ENCODE measurements at places on chromosomes 12 and 14.
A peak's percentile ranks its signal among the peaks of the same experiment; 100 is the strongest.

DNA sequence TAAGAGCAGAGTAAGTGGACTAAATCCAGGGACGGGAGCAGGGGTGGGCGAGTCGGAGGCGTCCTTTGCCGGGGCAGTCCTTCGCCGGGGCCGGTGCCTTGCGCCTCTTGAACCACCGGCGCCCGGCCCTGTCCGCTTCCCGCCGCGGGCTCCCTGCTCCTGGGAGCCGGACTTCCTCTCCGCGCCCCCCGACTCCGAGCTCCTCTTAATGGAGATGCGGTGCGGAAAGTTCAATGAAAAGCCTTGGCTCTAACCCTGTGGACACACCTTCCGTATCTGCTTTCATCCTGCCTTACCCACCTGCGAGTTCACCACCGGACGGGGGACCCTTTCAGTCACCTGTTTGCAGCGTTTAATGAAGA, 412 bp downstream of the FGFR1OP2 start:
- peak; percentile 22 for DNase-seq

- DNase-seq = no peak
Measured at GRCh38 chr12:50072198-50072907, 12.8 kb upstream of the SMARCD1 start.

- no peak for DNase-seq
Measured at GRCh38 chr12:117481470-117481869, 120.0 kb upstream of the NOS1 start.

- DNase-seq = no peak
Measured at GRCh38 chr12:43196268-43196907, 355.6 kb downstream of the ADAMTS20 start.

DNA sequence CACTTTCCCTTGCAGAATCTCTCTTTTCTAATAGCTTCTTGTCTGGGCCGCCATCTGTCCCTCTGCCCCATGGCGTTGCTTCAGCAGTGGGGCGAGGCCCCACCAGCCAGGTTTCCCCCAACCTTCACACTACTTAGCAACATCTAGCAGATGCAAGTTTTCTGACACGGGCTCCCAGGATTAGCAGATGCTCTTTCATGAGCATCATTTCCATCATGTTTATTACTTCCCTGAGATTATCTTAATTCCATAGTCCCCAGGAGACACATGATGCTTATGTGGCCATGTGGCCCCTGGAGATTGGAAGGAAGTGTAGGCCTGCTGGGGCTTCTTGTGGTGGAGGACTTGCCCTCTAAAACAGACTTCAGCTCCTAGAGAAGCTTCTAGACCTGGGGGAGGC, 102.0 kb upstream of the MYL2 start:
- no peak for DNase-seq

- DNase-seq = no peak
Measured at GRCh38 chr14:69712599-69713088, 54.3 kb upstream of the SRSF5 start.

GRCh38 chr14:36658123-36659009, 3.3 kb upstream of the PAX9 start:
- no peak for DNase-seq

DNA sequence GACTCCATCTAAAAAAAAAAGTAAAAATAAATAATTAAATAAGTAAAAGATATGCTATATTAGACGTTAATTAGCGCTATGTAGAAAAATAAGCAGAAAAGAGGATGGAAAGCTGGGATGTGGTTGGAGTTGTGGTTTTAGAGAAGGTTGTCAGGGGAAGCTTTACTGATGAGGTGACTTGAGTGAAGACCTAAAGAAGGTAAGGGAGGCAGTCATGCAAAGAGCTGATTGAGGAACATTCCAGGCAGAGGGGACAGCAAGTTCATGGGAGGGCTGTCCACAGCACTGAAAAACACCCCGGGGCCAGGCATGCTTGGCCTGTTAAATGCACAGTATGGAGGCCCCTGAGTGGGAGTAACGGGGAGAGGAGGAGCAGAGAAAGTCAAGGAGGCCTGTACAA, 15.7 kb downstream of the SMAGP start:
- DNase-seq = no peak

GRCh38 chr12:64665514-64665913, 55.2 kb downstream of the RASSF3 start:
- DNase-seq = no peak

DNA sequence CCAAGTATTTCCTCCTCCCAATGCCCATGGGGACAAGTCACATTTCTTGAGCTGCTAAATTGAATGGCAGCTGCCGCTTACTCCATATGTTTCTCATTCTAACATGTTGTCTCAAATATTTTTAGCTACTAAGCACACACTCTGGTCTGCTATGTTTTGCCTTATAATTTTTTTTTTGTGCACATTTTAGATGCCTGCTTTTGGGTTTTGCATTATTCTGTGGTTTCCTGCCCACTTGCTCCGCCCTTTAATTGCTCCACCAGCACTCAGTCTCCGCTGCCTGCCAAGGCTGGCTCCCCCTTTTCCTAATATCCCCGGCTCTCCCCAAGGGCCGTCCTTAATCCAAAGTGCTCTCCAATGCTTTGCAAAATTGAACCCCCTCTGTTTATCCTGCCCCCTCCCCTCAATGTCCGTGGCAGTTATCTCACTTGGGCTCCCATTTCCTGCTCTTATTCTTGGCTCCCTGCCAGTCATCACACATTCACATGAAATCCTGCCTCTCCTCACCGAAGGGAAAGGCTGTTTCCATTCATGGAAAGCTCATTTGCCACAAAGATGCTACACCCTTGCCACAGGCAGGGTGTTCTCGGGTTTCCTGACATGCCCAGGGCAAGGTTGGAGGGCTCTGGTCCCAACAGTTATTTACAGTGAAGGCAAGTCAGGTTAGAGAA, 79.4 kb downstream of the C12orf75 start:
- DNase-seq = peak; percentile 20

- no peak for DNase-seq
Measured at GRCh38 chr12:28027328-28027727, 54.8 kb upstream of the PTHLH start.

DNA sequence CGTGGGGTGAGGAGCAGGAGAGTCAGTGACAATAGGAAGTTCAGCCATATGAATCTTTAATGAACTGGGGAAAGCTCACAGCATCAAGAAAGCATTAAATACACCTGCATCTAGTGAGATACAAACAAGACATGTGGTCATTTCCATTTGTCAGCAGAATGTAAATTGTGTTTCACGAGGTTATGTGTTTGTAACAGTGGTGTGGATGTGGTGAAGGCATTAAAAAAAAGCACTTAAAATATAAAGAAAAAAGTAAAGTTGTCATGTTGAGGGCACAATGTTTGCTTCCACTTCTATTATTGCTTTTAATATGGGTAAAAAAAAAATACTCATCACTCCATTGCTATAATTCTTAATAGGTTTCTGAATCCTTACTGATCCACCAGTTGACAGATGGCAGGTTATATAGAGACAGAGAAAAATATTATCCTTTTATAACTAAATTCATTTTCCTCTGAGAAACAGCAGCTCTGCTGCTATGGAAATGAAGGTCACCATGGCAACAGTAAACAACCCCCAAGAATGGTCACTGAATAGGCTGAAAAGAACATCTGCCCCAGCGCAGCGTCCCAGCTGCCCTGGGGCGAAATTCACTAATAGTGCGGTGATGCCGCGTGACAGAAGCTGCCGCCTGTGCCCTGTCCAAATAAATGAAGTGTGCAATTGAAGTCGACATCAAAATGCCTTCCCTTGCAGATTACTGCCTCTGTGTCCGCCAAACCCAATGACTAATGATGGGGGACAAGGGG, 226.1 kb downstream of the FOXN3 start:
- no peak for DNase-seq

DNA sequence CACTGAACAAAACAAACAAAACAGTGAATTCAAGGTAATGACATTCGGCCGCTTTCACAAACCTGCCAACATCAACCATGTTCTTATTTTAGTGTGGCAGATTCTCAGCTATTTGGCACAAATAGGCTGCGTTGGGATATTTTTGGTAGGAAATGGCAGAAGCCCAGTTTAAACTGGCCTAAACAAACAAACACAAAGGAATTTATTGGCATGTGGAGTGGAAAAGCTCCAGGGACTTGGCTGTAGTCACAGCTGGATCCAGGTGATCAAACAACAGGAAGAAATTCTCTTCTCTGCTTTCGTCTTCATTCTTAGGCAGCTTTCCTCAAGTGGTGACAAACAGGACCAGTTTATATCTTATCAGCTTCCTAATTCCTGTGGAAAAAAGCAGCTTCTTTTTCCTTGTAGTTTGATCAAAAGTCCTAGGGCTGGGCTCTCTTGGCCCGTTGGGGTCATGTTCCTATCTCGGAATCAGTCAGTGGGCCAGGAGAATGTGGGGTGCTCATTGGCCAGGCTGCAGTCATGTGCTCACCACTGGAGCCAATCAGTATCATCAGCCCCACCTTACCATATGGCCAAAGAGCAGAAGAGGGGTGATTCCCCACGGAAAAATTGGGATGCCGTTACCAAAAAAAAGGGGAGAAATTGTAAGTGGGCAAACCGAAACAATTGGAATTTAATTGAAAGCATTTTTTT, 22.6 kb downstream of the C12orf75 start:
- DNase-seq = no peak

GRCh38 chr12:7642876-7643309, 22.8 kb downstream of the APOBEC1 start:
- DNase-seq = no peak

DNA sequence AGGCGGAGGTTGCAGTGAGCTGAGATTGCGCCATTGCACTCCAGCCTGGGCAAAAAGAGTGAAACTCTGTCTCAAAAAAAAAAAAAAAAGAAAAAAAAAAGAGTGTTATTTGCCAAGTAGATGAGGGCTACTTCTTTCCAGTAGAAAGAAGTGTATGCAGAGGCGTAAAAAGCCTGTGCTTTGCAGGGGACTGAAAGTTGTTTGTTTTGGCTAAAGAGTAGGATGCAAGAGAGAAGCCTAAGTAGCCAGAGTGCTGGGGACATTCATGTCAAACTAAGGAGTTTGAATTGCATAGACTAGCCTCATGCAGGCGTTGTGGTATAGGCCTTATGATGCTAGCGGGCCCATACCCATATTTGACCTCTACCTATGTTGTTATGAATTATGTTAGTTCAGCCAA, 9.5 kb downstream of the HSD17B6 start:
- no peak for DNase-seq

- no peak for DNase-seq
Measured at GRCh38 chr12:105915997-105916759, 222.6 kb downstream of the NUAK1 start.

- DNase-seq = no peak
Measured at GRCh38 chr14:53004976-53005375, 54.1 kb upstream of the FERMT2 start.

GRCh38 chr14:72752034-72752412, 141.9 kb downstream of the DPF3 start:
- DNase-seq = no peak

- DNase-seq = no peak
Measured at GRCh38 chr12:72570601-72571000, 298.4 kb downstream of the TRHDE start.

GRCh38 chr12:3622021-3622821, 130.7 kb downstream of the CRACR2A start:
- DNase-seq = no peak

- no peak for DNase-seq
Measured at GRCh38 chr12:104154286-104154685, 16.3 kb upstream of the NFYB start.

GRCh38 chr12:53096089-53096741, 1.3 kb upstream of the IGFBP6 start:
- peak; percentile 84 for DNase-seq

DNA sequence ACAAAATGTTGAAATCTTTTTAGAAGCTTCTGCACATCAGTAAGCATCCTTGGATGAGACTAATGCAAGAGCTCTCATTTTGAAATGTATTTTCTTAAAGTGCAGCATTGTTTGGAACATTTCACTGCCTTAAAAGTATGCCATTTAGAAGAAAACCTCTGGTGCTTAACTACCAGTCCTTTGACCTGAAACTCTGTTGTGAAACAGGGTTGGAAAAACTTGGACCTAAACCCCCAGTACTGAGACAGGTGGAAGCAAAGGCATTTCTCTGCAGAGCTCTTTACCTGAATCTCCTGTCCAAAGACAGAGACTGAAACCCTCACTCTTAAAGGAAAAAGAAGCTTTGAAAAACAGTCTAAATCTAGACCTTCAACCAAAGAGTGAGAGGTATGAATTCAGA, 207.2 kb downstream of the NUBPL start:
- DNase-seq = no peak

DNA sequence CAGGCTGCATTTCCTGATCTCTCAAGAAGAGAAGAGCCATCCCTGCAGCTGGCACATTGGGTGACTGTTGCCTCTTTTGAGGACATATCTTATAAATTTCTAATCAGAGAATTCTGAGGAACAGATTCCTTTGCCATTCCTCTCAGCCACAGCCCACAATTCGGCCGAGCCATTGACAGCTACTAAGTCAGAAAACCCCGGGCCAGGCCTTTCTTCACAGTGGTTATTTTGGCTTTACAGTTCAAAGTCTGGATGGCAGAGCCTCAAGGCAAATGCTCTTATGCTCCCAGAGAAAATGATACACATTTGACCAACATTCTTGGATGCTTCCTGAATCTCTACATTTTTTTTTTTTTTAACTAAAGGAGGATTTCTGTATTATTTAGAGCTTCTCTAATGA, 138.4 kb upstream of the FRMD6 start:
- no peak for DNase-seq

DNA sequence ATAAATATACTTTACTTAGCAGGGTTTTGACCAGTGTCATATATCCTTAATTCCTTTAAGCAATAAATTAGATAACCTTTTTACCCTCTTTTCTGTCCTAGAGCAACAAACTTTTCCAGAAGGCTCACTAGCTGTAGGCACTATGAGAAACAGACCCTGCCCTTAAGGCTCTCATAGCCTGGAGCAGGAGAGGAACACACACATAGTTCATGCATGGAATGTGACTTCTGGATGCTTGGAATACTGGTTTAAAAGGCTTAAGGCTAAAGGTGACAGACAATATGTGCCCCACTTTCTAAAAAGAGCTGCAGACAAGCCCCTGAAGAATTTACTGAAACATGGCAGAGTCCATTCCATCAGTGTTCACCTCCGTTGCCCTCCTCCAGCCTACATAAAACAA, 237.2 kb downstream of the TTC8 start:
- DNase-seq = no peak

DNA sequence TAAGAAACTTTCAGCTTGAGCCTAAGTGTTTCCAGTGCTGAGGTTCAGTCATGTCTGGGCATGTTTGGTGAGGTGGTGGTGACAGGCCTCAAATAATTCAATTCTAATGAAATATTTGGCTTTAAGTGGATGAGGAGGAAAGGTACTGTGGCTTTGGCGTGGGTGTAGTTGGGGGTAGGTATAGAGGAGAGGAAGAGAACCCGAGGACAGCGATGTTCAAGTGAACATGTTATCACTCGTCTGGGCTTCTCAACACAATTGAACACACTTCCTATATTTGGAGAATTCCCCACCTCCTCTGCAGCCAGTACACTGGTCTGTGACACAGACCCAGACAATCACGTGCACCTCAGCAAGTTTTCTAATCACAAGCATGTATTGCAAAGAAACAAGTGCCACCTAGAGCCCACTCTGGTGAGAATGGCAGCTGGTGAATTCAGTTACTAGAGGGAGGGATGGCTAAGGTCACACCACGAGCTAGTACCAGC, 53.0 kb downstream of the IFNG-AS1 start:
- DNase-seq = no peak

- DNase-seq = no peak
Measured at GRCh38 chr12:98296462-98297079, 218.8 kb upstream of the TMPO start.

Data from tibial nerve (tissue), 4 donors.